ENCODE measurements at places on chromosomes 5 and 9. TPM values are rescaled to one million over a fixed set of nuclear protein-coding genes. Genes with fewer than 3 reads are reported as not detected.

- H3K4me3 ChIP-seq, result no peak overlapping the region
- H3K27me3 ChIP-seq, result no peaks in the 10 kb centered on the region
- no peak overlapping the region for H3K27ac ChIP-seq
- no peaks in the 10 kb centered on the region for H3K36me3 ChIP-seq
- H3K4me1 ChIP-seq, result no peaks in the 10 kb centered on the region
Measured at GRCh38 chr5:174247301-174247700, 201.8 kb downstream of the NSG2 start.

DNA sequence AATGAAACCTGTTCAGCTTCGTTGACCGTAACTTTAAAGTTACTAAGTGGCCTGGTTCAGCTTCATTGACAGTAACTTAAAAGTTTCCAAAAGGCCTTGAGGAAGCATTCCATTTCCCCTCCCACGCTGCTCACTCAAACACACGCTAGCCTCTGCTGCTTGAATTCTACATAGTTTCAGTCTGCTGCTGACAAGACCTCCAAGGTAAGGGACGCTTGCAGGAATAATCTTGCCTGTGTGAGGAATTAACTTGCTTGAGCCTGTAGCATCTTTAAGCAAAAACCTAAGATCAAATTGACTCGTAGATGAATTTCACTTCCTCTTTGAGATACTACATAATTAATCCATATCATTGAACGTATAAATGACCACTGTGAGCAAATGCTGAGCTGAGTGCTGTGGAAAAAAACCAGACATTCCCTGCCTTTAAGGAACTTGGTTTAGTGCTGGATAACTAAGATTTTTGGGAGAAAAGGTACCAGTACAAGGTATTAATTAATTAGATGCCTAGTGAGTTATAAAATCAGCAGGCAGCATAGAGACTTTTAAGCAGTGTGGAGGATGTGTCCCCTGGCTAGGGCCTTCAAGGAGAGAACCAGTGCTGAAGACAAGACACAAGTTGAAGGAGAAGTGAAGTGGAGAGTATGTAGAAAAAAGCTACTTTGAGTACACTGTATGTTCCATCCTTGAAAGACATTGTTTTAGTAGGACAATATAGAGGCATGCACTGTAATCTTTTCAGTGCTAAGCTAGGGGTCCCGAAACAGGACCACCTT lies 39.2 kb downstream of the GRAMD2B start:
- H3K4me1 ChIP-seq, result peaks cover 12% of the 10 kb centered on the region
- no peaks in the 10 kb centered on the region for H3K36me3 ChIP-seq

DNA sequence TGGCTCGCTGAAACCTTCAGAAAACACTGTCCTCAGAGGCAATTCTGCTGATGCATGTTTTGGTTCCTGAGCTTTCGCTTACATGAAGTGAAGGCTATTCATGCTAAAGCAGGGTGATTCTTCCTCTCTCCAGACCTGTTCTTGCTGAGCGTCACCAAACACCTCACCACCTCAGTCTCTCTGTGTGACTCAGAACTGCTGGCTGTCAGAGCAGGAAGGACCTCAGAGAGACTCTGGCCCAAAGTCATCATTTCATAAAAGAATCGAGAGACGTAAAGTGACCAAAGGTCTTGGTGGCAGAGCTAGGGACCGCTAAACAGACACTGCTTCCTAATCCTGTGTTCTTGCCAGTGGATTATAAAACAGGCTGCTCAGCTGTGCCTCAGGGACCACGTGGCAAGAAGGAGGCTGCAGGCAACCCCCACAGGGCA lies 73.8 kb downstream of the LHFPL2 start:
- peaks cover 18% of the 10 kb centered on the region for H3K4me1 ChIP-seq
- no peak overlapping the region for H3K27ac ChIP-seq
- H3K36me3 ChIP-seq, result no peaks in the 10 kb centered on the region
- no peak for DNase-seq
- no peaks in the 10 kb centered on the region for H3K27me3 ChIP-seq

Gene ERCC8
- 8.6 TPM for total RNA-seq

GRCh38 chr5:134523543-134524271 lies 1.8 kb upstream of the JADE2 start:
- H3K4me3 ChIP-seq, result peak overlapping the region; percentile 100
- H3K27ac ChIP-seq, result peak overlapping the region; percentile 99
- H3K27me3 ChIP-seq, result no peaks in the 10 kb centered on the region

DNA sequence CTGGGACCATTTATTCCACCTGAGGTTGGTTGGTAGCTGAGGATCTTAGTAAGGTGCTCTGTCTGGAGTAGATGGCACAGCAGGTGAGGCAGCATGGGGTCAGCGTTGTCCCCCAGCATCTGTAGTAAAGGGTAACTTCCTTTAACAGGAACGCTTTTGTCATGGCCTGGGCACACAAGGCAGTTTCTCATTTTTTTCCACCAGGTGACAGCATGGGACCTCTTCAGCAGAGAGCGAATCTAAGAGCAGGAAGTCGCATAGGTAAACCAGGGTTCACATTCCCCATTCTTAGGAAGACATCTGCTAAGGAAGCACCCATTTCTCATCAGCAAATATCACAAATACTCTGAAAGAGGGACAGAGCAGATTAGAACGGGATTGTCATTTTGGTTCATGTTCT lies 56.5 kb downstream of the GPR107 start:
- peaks cover 37% of the 10 kb centered on the region for H3K36me3 ChIP-seq
- H3K27me3 ChIP-seq, result no peaks in the 10 kb centered on the region
- no peak overlapping the region for H3K4me3 ChIP-seq
- DNase-seq, result no peak

- no peak overlapping the region for H3K27ac ChIP-seq
- no peaks in the 10 kb centered on the region for H3K27me3 ChIP-seq
- H3K36me3 ChIP-seq, result no peaks in the 10 kb centered on the region
- H3K4me3 ChIP-seq, result no peak overlapping the region
- peaks cover 13% of the 10 kb centered on the region for H3K4me1 ChIP-seq
Measured at GRCh38 chr9:129275626-129276247, 97.7 kb upstream of the IER5L start.

DNA sequence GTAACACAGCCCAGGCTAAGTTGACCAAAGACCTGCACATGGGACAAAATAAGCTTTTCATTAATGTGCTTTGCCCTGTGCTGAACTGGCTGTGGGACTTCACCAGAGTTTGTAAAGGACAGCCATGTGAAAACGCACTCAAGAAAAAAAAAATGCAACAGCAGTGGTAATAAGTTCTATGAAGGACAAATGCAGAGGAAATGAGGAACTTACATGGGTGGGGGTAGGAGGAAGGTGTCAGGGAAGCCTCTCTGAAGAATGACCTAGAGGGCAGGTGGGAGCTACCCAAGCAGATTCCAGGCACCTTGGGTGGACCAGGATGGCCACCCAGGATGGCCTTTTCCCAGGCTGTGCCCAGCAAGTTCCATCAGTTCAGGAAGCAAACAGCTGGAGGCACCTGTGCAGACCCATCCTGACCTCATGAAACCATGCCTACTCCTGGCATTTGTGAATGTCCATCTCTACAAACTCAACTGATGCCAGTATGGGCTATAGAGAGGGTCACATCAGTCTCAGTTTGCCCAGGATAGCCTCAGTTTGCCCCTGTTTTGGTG lies 6.7 kb upstream of the PHF2 start:
- no peak for DNase-seq
- H3K4me1 ChIP-seq, result peaks cover 39% of the 10 kb centered on the region

DNA sequence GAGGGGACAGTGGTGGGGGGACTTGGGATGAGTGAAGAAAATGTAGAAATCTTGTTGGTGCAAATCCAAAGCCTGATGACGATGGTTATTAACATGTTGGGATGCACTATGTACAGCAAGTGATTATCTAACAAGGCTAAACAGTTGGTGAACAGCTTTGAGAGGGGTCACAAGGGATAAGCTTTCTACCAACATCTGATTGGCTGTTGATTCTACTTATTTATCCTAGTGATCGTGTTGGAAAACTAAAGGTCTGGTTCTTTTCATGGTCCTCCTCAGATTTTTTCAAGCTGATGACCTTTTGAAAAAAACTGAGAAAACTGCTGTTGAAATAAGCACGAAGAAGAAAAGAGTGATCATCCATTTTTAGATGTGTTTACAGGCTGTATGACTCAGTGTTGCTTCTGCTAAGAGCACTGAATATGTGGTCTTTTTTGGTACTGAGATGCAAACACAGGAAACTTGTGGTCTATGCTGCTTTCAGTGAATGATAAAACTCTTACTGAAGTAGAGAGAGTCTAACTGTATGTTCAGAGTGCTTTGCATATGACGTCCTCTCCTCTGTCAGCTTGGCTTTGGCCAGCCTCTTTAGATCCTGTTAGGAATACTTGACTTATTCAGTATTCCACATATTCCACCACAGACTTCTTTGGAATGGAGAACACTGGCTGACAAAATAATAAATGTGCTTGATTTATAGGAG lies 174.8 kb downstream of the SLF1 start:
- no peaks in the 10 kb centered on the region for H3K4me1 ChIP-seq
- H3K27me3 ChIP-seq, result no peaks in the 10 kb centered on the region
- no peak for DNase-seq
- peak overlapping the region; percentile 68 for H3K27ac ChIP-seq
